Suppressor macrophage treated with lipopolysaccharide for 4 hours (primary cell): ENCODE measurements at places on chromosomes 11 and 22.

GRCh38 chr11:72238040-72238450 is 5.9 kb downstream of the PHOX2A start:
- DNase-seq, result peak; percentile 72

DNA sequence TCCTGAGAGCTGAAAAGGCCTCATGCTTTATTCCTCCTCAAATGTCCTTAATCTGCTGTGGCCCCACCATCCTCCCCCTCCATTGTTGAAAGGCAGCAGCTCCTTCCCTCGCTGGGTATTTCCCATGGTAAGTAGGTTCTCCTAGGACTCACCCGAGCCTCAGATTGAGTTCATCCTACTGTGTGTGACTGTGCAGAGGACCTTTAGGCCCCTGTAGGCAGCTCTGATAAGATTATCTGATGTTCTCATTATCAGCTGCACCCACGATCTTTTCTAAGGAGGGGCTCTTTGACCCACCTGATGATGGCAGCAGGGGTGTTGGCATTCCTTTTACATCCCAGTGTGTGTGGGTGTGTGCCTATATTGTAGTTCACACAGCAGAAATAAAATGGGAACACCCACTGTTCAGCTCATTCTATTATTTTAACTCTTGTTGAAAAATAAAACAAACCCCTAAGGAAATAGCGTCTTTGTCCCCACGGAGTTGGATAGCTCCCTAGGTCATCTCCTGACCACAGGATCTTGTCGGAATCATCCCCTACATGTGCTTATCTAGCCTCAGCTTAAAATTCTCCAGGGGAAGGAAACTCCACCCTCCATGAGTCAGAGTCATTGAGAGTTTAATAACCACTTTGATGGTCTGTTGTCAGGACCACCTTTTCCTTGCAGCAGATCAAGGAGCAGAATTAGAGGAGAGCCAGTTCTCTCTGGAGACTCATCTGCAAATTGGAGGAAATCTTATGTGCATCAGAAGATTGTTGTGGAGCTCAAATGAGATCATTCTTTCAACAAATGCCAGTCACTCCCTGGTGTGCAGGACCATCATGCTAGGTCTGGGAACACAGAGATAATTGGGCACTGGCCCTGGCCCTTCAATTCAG is 19.3 kb downstream of the ENDOD1 start:
- DNase-seq, result no peak

- DNase-seq, result no peak
These were observed 336.5 kb downstream of the TMEM135 start for GRCh38 chr11:87374038-87374807.

GRCh38 chr11:63573881-63574855 is 11.0 kb upstream of the PLAAT2 start:
- DNase-seq, result peak; percentile 89

DNA sequence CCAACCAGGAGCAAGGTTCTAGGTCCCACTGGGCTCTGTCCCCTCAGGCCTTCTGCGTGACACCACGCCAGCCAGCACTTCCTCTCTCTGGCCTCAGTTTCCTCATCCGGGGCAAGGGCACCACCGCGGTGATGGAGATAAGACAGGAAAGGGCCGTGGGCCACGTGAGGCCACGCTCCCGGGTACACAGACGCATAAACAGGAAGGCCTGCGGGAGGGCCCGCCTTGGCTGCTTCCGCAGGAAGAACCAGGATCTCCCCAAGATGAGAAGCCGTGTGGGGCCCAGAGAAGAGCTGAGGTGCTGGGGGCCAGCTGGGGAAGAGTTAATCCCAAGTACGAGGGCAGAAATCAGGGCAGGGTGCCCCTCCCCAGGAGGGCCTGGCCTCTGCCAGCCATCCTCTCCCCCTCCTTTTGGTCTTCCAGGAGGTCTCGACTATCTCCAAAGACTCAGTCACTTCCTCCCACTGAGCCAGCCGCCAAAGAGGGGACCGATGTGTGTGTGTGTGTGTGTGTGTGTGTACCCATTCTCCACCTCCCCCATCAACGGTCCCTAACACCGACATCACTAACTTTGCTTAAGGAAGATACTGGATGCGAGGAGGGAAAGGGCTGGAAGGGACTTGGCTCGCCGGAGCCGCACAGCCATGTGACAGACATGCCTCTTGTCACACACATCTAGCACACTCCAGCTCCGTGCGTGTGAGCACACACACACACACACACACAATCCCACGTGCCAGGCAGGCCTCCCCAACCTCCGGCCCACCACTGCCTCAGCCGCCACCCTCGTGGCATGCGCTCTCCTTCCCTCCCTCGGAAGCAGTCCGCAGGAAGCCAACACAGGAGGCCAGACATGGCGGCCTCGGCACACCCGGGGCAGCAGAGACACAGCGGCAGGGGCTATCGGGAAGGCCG is 1.4 kb downstream of the MFNG start:
- DNase-seq, result peak; percentile 81

DNA sequence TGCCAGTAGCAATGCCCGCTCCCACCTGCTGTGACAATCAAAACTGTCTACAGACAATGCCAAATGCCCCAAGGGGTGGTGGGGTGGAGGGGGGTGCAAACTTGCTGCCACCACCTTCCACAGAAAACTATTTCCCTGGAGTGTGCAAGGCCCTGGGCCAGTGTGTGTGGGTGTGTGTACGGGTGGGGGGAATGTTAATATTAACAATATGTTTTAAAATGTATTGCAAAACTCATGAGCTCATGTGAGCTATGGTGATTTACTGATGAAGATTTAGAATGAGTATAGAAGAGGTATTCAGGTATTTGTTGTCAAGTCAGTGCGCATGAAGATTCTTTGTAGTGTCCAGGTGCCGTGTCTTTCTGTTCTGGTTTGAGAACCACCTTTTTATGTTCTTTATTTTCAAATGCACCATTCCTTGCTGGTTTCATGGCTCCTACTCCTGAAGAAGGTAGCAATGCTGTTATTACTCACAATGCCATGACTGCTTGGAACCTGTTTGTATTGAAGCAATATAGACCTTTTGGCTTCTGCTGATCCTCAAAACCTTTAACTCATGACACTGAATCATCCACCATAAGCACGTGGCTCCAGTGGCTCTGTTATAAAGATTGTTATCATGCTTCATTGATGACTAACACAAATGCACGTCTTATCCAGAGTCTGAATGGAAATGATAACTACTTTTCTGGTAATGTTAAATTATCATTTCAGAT is 29.9 kb upstream of the AQP11 start:
- no peak for DNase-seq

DNA sequence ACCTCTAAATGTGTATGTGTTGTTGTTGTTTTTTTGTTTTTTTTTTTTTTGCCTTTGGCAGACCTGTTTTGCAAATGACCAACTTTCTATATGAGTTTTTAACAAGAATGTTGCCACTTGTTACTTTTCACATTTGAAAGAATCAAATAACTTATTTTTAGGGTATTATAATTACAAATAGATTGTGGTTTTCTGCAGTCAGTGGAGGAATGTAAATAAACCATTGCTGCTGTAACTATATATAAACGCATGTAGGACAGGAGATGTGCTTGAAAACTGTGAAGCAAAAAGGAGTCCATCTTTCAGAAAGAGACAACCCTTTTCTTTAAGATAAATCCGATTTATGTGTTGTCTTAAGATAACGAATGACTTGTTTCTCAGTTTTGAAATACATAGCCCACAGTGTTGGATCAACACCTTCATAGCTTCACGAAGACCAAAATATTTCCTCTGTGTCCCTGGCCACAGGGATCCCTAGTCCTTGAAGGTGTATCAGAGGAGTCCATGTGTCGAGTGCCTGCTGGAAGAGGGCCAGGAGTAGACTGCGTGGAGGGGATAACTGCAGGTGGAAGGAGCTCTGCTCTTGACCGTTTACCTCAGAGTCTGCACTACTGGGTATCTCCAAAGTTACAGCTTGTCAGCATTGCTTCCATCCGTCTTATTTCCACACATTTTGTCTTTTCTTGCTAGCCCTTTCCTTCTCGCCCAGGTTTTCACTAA is 24.7 kb downstream of the TNRC6B start:
- no peak for DNase-seq

- DNase-seq, result no peak
These were observed 5.0 kb downstream of the RPS19BP1 start for GRCh38 chr22:39527481-39527961.

DNA sequence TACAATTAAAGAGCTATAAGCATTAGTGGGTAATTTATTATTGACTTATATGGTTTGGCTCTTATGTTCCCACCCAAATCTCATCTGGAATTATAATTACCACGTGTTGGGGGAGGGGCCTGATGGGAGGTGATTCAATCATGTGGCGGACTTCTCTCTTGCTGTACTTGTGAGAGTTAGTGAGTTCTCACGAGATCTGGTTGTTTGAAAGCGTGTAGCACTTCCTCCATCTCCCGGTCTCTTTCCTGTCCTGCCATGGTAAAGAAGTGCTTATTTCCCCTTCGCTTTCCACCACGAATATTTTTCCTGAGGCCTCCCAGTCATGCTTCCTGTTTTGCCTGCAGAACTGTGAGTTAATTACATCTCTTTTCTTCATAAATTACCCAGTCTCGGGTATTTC is 28.1 kb upstream of the CHORDC1 start:
- peak; percentile 14 for DNase-seq
